ENCODE measurements at places on chromosomes 12 and 14.

DNA sequence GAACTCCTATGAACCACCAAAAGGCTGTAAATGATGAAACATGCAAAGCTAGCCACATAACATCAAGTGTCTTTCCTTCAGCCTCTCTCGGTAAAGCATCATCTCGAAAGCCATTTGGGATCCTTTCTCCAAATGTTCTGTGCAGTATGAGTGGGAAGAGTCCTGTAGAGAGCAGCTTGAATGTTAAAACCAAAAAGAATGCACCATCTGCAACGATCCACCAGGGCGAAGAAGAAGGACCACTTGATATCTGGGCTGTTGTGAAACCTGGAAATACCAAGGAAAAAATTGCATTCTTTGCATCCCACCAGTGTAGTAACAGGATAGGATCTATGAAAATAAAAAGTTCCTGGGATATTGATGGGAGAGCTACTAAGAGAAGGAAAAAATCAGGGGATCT lies 61.2 kb downstream of the ATG14 start:
- no peak for DNase-seq

- no peak for DNase-seq
These were observed 19.2 kb downstream of the CSRP2 start for GRCh38 chr12:76859611-76860010.

DNA sequence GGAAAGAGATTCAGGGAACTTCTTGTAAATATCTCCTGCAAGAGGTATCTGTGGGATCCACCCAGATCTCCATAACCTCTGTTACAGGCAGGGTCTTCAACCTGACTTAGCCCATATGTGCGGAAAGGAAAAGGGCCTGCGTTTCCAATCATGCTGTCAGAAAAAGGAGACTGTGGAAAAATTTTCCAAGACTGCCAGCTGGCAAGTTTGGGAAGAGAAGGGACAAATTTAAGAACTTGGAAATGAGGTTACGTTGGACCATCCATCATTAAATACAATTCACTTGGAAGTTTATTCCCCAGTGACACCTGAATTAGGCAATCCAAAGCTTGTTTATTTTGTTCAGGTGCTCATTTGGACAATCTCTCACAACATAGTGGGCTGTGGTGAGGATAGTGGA lies 13.9 kb downstream of the PTHLH start:
- no peak for DNase-seq

DNA sequence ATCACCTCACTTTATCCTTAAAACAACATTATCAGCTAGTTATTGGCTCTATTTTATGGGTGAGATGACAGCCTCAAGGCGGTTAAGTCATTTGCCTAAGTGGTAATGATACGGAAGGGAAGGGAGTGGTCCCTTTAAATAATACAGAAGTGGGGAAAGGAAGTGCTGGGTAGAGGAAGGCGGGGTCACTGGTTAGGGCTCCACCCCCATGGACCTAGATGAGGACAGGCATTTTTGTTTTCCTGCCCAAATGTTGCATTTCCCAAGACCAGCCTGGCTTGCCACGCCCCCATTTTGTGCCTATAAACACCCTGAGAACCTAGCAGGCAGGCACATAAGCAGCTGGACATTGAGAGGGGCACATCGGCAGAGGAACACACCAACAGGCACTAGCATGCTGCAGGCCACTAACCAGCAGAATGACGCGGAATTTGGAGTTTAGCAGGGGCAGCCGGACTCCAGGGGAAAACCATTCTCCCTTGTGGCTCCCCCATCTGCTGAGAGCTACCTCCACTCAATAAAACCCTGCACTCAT lies 100.9 kb downstream of the EPS8 start:
- DNase-seq = no peak

- DNase-seq = no peak
These were observed 72.9 kb upstream of the STXBP6 start for GRCh38 chr14:25122843-25123242.

GRCh38 chr14:71618047-71618446 lies 314.2 kb upstream of the RGS6 start:
- no peak for DNase-seq

- no peak for DNase-seq
These were observed 176.3 kb upstream of the ATP2B1 start for GRCh38 chr12:89884952-89885351.

DNA sequence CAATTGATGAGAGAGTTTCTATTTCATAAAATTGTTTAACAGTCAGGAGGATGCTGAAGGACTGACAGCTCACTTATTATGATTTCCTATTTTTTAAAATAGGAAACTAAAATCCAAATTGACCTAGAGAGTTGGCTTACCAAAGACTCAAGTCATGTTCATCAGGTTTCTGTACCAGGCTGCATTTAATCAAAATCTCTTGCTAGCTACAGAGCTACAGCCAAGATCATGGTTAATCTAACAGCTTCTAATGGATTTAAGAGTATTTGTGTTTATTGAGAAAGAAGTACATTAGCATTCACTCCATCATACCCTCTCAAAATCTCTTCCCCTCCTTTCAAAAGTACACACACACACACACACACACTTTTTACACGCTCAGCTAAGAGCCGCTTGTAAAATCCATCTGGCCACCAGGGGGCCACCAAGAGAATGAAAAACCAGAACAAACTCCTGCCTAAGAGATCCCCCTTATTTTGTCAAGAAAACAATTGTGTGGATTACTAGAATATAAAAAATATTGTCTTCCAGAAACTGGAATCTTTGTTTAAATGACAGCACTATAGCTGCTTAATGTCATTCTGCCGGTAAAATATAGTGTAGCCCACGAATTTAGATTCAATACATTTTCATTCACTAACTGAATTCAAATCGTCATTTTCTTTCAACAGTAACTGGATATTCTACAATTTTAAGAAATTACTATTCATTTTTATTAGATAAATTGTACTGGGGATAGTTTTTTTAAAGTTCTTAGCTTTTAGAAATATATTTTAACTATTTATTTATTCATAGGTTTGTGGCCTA lies 334.0 kb downstream of the BTG1 start:
- peak; percentile 86 for DNase-seq

Data from adipocyte (in vitro differentiated cells).